ENCODE measurements at places on chromosomes 13 and 19.

DNA sequence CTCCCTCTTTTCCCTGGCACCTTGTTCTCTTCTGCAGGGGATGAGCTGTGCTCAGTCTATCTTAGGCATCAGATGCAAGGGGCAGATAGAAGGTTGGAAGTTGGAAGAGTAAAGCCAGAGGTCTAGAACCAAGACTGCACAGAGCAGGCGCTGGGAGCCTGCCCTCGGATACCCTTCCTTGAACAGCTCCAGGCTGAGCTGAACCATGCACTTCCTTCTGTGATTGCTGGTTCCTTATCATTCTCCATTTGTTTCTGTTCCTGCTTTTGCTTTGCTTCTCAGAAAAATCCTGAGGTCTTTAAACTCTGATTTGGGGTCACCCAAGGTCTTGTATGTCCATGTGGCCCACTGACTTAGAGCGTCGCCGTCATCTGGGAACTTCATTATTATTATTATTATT is 36.3 kb downstream of the ARHGEF18 start:
- no peak for DNase-seq

DNA sequence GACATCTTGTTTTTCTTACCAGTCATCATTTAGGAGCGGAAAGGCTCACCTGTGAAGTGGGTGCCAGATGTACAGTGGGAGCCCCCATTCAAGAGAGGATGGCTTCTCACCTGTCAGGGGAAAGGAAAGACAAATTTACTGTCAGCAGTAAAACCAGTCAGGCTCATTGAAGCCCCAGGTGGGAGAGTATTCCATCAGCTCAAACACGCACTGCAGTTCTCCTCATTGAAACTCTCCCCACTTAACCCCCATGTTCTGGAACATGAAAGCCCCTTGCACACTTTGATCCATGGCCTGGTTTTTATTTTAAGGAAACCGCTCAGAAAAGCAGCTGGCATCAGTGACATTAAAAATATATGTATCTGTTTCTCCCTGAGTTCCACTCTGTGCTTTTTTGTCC is 401.1 kb upstream of the ZNF507 start:
- DNase-seq: no peak

DNA sequence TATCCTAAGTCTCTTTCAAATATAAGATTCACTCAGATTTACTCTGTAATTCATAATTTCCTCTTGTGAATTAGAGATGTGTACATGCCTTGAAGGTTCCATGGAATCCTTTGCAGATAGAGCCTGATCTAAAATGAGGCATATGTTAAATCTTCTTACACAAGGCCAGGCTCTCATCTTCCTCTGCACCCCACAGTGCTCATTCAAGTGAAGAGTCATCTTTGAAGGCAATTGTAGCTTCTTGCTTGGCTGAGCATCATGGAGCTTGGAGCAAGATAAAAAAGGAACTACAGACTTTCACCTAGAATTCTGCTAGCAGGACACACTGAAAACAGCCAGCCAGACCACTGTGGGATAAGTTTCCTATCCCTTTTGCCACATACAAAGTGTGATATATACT is 566.4 kb downstream of the PCDH9 start:
- DNase-seq: no peak

GRCh38 chr19:39677961-39678889 is 22.5 kb downstream of the LGALS16 start:
- no peak for DNase-seq

GRCh38 chr19:3986260-3987041 is 1.2 kb upstream of the EEF2 start:
- no peak for DNase-seq

DNA sequence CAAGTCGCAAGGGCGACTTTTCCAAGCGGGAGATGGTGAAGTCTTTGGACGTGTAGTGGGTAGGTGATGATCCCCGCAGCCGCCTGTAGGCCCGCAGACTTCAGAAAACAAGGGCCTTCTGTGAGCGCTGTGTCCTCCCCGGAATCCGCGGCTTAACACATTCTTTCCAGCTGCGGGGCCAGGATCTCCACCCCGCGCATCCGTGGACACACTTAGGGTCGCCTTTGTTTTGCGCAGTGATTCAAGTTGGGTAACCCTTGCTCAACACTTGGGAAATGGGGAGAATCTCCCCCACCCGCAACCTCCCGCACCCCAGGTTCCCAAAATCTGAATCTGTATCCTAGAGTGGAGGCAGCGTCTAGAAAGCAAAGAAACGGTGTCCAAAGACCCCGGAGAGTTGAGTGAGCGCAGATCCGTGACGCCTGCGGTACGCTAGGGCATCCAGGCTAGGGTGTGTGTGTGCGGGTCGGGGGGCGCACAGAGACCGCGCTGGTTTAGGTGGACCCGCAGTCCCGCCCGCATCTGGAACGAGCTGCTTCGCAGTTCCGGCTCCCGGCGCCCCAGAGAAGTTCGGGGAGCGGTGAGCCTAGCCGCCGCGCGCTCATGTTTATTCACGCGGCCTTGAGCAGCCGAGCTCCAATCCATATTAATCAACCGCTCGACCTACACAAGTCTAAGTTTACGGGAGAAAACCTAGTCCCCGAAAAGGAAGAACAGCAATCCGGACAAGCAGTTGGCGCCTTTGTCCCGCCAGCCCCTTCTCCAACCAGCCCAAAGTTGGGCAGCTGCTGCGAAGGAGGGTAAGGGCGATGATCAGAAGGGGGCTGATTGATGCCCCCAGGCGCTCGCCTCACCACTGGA is 9.9 kb downstream of the SOX21 start:
- DNase-seq: no peak

GRCh38 chr13:51781246-51782022 is 22.5 kb downstream of the DHRS12 start:
- no peak for DNase-seq

DNA sequence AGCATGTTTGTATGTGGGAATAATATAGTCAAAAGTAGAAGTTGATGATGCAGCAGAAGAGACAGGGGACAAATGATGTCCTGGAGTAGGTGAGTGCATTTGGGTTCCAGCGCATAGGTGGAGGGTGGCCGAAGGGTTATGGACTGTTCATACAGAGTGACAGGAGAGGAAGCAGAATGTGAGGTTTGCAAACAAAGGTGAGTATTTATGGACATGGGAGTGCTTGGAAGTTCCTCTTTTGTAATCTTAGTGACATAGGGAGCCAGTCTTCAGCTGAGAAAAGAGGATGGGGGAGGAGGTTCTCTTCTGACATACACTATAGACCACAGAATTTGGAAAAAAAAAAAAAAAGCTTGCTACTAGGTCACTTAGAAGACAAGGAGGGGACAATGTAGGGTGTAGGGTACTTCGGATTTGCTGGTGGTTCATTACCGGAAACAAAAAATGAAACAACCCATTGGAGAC is 331.6 kb downstream of the DLEU7 start:
- DNase-seq: no peak

DNA sequence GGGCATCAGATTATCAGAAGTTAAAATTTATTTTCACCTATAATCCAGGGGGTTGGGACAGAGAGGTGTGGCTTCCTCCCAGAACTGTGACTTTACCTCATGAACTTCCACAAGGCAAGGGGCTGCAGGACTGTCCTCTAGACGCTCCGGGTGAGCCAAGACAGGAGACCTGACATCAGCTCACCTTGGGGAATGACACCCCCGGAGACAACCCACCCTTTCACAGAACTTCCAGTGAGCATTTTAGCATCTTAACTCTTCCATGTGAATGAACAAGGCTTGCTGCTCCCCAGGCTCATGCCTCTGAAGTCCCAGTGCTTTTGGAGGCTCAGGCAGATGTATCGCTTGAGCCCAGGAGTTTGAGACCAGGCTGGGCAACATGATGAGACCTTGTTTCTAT is 29.4 kb upstream of the TFDP1 start:
- no peak for DNase-seq

DNA sequence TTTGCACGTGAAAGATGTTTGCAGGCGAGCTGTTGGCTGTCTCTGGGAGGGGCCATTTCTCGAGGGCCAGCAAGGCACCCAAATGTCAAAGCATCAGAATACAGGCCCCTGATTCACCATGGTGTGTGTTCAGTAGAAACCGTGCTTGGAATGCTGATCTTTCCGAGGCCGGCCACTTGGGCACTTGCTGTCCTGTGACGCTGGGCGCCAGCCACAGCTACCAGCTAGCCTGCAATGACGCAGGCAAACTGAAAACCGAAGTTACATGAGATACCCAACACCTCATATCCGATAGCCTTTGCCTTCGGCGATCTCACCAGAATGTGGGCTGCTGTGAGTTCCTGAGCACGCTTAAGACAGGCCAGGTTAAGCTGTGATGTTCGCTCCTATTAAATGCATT is 12.0 kb downstream of the THOP1 start:
- no peak for DNase-seq

DNA sequence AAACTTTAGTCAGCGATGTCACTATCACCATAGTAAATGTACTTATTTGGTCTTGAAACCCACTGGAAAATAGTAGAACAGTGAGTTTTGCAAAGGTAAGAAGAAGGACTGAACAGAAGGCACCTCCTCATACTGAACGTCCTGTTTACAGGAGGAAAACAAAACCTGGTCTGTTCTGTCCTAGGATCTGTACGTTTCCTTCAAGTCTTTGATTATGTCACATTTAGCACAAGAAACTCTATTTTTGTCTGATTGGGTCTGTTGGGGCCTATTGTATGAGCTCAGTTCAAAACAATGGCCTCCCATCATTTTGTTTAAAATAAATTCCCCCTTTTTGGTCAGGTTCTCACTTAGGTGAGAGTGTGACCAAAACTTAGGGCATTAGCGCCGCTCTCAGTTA is 11.2 kb upstream of the CFAP97D2 start:
- DNase-seq: no peak

- peak; percentile 36 for DNase-seq
Observed at GRCh38 chr19:41746593-41747227, 8.6 kb upstream of the CEACAM6 start.

DNA sequence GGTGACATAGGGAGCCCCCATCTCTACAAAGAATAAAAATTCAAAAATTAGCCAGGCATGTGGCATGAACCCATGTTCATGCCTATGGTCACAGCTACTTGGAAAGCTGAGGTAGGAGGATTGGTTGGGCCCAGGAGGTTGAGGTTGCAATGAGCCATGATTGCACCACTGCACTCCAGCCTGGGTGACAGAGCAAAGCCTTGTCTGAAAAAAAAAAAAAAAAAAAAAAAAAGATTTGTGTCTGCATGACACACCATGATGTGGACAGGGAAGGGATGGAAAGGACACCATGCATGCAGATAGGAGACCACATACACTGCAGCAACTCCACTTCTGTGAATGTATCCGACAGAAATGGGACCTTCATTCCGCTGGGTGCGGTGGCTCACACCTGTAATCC is 34.0 kb upstream of the HOMER3 start:
- no peak for DNase-seq

GRCh38 chr13:32136061-32136460 is 104.5 kb downstream of the FRY start:
- no peak for DNase-seq

- no peak for DNase-seq
Observed at GRCh38 chr13:46598820-46599180, 45.8 kb downstream of the LRCH1 start.

- peak; percentile 36 for DNase-seq
Observed at GRCh38 chr13:110965038-110965754, 50.3 kb upstream of the ANKRD10 start.

DNA sequence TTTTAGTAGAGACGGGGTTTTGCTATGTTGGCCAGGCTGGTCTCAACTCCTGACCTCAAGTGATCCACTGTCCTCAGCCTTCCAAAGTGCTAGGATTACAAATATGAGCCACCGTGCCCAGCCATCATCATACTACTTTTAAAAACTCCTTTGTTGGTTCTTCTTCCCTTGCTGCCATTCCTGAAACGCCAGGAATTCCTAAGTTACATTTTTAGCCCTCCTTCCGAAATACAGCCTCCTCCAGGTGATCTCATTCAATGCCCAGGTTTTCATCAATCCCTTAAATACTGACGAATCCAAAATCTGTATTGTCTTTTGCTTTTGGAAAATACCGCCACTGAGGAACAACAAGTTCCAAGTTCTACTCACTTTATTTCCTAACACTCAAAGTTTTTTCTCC is 25.3 kb upstream of the EBPL start:
- DNase-seq: no peak

GRCh38 chr19:39843919-39844793 is 2.0 kb downstream of the FBL start:
- DNase-seq: no peak

DNA sequence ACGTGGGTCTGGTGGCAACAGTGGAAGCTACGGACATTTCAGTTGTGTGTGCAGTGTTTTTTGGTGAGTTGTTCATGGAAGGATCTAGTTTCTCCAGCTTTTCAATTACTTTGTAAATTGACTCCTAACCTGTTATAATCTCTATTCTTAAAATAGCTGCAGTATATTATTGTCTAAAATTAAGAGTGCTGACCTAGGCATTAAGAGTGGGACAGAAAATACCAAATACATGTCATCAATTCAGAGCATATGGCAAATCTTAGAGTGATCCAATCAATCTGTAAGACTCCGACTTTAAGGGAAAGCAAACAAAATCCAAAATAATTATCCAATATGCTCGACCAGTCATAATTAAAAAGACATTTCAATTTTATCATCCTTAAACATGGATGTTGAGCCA is 338.1 kb upstream of the PCDH9 start:
- no peak for DNase-seq

DNA sequence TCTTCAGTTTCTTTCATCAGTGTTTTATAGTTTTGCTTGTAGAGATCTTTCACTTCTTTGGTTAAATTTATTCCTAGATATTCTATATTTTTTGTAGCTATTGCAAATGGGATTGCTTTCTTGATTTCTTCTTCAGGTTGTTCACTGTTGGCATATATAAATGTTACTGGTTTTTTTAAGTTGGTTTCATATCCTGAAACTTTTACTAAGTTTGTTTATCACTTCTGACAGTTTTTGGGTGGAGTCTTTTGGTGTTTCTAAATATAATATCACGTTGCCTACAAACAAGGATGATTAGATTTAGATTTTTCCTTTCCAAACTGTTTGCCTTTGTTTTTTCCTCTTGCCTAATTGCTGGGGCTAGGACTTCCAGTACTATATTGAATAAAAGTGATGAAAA is 109.7 kb downstream of the PAN3 start:
- DNase-seq: no peak

DNA sequence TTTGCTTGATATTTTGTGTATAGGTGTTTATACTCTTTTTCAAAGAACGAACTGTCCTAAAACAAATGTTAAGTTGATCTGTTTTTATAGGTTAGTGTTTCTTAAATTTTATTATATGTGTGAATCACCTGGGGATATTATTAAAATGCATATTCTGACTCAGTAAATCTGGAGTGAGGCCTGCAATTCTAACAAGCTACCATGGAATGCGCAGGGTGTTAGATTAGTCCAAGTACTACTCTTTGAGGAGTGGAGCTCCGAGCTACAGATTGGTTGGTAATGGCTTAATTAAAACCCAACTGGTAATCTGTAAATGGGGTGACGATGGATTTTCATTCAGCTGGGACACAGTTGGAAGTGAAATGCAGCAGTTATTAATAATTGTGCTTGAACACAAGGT is 214.1 kb upstream of the UFM1 start:
- DNase-seq: no peak
